Uterus (tissue), 4 donors: ENCODE measurements at places on chromosomes 5 and 9. TPM values are rescaled to one million over a fixed set of nuclear protein-coding genes. Genes with fewer than 3 reads are reported as not detected.

The FLT4 gene
- 22.5 TPM for total RNA-seq

The TOR4A gene
- 11.8 TPM for total RNA-seq

The NUTM2G gene
- not detected for total RNA-seq

The COL5A1 gene
- total RNA-seq = 604 TPM

The OR1Q1 gene
- not detected for total RNA-seq

The GDA gene
- total RNA-seq = not detected

The FOXE1 gene
- total RNA-seq = not detected

The C7 gene
- total RNA-seq = 438 TPM

The OR1J2 gene
- not detected for total RNA-seq

The MZB1 gene
- total RNA-seq = not detected

The PCDHA12 gene
- 1.7 TPM for total RNA-seq

The ZNF346 gene
- 34.8 TPM for total RNA-seq

The PRR7 gene
- not detected for total RNA-seq

The DIPK1B gene
- 21.3 TPM for total RNA-seq

The ARSI gene
- total RNA-seq = 6.5 TPM

GRCh38 chr9:76218886-76219445 is 175.3 kb downstream of the RFK start:
- no peak for DNase-seq

DNA sequence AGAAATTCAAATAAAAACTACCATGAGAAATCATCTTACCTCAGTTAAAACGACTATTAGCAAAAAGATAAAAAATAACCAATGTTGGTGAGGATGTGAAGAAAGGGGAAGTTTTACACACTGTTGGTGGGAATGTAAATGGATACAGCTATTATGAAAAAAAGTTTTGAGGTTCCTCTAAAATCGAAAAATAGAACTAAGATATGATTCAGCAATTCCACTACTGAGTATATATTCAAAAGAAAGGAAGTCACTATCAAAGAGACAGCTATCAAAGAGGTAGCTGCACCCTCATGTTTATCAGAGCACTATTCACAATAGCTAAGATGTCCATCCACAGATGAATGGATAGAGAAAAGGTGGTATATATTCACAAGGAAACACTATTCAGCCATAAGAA is 1888.4 kb downstream of the MAT2B start:
- DNase-seq = no peak

- DNase-seq = no peak
Measured at GRCh38 chr5:80057921-80058320, 22.8 kb downstream of the THBS4 start.

- DNase-seq = peak; percentile 30
Measured at GRCh38 chr5:127029581-127030258, 638 bp downstream of the MARCHF3 start.

- DNase-seq = no peak
Measured at GRCh38 chr5:156240414-156240813, 86.5 kb upstream of the SGCD start.

DNA sequence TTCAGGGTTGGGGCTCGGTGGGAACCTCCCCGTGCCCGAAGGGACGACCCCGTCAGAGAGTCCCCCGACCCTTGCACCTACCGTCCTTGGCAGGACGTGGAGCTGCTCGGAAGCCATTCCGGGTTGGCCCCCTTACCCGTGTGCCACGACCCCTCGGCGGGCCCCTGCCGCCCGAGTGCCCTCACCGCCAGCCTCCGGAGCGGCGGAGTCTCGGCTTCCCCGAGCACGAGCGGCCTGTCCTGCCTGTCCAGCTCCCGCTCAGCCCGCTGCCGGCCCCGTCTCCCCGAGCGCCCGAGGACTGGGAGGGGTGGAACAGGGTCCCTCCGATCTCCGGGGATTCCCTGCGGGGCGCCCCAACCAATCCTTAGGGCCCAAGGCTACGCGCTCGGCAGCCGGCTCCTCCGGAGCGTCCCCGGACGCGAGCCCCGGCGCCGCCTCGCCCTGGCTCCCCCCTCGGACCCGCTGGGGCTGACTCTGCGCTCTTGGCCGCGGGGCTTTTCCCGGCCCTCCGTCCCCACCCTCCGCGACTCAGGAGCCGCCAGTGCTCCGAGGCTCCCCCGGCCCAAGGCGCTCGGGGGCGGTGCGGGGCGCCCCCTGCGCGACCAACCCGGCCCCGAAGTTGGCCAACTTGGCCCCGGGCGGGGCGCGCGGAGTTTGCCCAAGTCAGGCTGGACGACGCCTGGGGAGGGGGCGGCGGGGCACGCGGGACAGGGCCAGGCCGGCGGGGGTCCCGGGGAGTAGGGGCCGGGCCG is 654 bp downstream of the ADAMTS2 start:
- peak; percentile 33 for DNase-seq

DNA sequence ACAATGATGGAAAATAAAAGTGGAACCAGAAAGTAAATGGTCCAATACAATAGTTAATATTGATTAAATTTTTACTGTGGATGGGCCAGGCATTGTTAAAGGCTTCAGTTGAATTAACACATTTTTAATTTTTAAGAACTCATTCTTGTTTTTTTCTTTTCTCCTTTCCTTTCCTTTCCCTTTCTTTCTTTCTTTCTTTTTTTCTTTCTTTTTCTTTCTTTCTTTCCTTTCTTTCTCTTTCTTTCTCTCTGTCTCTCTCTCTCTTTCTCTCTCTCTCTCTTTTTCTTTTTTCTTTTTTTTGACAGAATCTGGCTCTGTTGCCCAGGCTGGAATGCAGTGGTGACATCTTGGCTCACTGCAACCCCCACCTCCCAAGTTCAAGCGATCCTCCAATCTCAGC is 13.3 kb upstream of the OTULINL start:
- no peak for DNase-seq

- peak; percentile 51 for DNase-seq
Measured at GRCh38 chr5:138032028-138032571, 779 bp downstream of the FAM13B start.

GRCh38 chr5:24509943-24510342 is 134.8 kb downstream of the CDH10 start:
- no peak for DNase-seq

GRCh38 chr9:6782981-6783380 is 25.2 kb downstream of the KDM4C start:
- no peak for DNase-seq

DNA sequence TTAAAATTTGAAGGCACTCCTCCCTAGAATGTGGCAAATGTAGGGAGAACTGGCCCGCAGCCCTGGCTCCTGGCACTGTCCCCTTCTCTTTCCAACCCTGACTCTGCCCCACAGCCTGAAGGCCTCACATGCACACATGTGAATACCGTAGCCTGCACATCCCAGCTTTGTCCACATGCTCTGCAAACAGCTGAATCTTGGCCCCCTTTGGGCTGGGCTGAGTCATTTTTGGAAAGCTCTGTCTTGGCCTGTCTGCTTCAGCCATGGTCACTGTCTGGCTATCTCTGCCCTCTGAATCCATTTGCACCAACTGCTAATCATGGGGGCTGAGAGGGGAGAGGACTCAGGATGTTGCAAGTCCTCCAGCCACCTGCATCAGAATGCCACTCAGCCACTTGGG is 22.1 kb upstream of the GALNT10 start:
- no peak for DNase-seq

DNA sequence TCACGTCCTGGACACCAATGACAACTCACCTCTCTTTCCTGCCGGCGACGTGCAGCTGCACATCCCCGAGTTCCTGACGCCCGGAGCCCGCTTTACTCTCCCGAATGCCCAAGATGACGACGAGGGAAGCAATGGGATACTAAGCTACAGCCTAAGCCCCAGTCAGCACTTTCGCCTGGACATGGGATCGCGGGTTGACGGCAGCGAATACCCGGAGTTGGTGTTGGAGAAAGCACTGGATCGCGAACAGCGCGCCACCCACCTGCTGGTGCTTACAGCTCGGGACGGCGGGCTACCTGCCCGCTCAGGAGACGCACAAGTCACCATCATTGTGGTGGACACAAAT is 1.1 kb downstream of the PCDHAC1 start:
- DNase-seq = no peak

GRCh38 chr9:134240361-134240760 is 76.0 kb upstream of the RNU6ATAC start:
- DNase-seq = no peak

DNA sequence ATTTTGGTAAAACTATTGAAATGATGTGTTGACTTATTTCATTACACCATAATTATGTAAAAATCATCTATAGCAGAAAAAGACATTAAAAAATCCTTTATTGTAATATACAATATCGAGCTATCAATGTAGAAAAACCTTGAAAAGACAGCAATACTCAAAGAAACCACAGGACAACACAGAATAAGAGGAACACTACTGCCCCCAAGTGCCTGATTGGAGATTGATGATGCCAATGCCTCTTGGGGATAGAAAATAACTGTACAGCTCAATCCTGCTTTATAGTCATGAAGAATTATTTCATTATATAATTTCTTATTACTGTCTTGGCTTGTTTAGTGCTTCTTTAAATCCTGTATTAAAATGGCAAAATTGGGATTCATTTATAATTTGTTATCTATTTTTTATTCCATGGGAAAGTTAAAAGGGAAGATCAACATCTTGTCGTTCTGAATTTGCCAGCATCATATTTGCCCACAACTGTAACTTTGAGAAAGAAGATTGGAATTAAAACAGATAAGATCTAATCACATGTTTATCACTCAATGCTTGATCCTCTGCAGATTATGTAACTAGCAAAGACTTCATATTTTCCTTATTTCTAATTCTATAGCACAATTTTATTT is 337.5 kb downstream of the CDH9 start:
- no peak for DNase-seq

DNA sequence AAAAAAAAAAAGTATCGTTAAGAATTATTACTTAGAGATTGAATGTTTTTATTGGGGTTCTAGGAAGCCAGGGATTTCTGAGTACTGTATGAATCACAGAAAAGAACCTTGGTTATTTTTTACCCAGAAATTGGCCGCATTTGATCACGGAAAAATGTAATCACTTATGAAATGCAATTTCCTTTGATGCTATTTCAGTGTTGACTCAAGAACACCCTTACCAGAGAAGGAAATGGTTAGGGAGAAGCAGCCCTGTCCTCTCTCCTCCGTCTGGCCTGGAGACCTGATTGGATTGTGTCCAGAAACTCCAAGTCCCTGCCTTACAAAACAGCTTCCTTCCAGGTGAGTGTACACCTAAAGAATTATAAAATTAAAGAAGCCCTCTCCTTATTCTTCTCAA is 116.7 kb downstream of the MED10 start:
- DNase-seq = no peak

GRCh38 chr5:172479034-172479783 is 24.9 kb upstream of the SH3PXD2B start:
- peak; percentile 86 for DNase-seq

DNA sequence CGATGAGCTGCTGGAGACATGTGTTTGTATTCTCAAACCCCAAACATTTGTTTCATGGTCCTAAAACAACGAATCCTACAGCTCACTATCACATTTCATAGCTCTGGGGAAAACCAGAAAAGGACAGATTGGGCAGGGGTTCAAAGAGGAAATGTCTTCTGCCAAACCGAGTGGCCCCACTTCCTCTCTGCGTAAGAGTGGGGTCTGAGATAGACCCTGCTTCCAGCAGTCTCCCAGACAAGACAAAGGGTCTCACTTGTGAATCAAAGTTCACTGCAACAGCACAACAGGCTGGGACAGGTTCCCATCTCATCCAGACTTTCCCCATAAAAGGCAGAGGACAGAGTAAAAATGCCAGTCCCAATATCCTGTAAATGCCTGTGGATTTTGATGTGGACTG is 276.2 kb upstream of the SLC24A2 start:
- no peak for DNase-seq

DNA sequence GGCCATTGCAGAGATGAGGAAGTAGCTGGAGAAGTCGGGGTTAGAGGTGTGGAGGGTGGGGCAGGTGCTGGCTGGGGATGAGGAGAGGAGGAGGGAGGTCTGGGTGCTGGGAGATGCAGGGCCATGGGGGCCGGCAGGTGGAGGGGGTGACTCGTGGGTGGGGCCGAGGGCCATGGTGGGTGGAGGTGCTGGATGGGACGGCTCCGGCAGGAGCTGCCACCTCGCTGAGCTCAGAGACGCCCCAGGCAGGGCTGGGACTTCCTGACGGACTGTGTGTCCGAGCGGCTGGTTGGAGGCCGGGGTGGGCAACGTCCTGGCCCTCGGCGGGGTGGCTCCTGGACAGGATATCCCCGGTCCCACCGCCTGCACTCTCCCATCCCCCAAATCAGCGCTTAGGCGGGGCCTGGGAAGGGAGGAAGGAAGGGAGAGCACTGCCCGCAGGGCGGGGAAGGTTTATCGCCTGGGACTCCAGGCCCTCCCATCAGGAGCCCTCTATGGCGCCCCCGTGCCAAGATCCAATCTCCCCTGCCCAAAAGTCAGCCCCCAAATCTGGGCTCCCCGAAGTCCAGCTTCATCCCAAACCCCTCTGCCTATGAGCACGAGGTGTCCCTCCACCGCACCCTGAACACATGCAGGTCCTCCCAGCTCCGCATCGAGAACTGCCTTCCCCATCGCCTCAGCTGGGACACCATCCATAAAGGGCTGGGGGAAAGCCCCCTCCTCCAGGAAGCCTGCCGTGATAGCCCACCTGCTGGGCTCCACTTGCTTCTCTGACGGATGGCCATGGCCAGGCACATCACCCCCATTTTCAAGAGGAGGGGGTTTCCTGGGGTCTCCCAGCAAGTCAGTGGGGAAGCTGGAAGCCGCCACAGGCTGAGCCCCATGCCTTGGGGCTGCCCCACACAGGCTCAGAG is 58.3 kb upstream of the NOTCH1 start:
- DNase-seq = no peak

DNA sequence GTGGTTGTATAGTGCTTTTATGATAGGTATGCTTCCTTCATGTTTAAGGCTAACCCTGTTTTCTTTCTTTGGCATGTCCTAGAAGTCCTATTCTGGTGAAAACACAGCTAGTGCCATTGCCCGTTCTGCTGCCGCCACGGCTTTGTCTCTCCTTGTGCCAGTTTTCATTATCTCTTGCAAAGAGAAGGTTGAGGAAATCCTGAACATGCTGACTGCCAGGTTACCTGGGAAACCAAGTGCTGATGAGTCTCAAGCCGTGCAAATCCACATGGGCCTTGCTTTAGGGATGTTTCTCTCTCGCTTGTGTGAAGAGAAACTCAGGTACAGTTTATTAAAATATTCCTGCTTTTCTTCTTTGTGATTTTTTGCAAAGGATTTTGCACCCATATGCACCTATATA is 102.2 kb downstream of the HACD4 start:
- DNase-seq = no peak

DNA sequence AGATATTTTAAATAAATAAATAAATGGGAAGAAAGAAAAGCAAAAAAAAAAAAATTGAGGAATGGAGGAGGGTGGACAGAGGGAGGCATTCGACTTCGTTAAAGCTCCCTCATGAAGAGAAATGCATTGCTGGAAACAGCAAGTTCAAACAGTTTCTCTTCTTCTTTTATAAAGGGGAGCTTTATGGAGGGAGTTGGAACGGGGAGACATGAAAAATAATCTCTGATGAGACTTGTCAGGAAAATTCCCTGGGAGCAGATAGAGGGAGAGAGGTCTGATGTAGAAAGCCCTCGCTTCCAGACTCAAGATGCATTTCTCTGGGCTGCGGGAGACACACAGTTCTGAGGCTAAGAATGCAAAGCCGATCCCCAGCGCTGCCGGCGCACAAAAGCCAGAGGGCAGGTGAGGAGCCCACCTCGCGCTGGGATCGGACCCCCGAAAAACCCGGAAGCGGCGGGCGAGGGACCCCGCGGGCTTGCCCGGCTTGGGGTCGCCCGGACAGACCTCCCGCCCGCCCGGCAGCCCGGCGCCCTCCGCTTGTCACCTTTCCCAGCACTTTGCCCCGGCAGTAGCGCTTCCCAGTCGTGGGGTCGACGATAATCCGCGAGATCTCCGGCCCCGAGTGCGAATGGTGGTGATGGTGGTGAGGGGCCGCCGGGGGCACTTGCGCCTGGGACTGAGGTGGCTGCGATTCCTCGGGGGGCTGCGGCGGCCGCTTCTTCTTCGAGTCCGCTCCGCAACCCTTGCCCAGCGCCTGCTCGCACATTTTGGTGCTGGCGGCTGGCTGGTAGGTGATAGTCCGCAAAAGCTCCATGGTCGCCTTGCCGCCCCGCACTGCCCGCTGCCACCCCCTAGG is 512 bp downstream of the PLK2 start:
- peak; percentile 24 for DNase-seq
